ENCODE measurements at places on chromosomes 6 and 20.

DNA sequence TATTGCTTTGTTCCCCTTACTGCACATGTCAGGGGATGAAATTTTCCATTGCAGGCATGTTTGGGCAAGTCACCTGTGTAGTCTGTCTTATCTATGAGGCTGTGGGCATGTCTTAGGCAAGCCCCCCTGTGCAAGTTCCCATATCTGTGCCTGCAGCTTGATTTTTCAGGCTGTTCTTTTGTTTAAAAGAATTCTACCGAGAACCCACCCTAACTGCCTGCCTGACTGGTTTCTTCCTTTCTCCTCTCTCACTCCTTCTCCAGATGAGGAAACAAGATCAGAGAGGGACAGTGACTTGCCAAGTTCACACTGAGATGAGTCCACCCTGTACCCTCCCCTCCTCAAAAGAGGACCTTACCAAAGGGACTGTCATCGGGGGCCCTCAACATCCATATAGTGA lies 11.0 kb downstream of the TREML2 start:
- no peak for DNase-seq

DNA sequence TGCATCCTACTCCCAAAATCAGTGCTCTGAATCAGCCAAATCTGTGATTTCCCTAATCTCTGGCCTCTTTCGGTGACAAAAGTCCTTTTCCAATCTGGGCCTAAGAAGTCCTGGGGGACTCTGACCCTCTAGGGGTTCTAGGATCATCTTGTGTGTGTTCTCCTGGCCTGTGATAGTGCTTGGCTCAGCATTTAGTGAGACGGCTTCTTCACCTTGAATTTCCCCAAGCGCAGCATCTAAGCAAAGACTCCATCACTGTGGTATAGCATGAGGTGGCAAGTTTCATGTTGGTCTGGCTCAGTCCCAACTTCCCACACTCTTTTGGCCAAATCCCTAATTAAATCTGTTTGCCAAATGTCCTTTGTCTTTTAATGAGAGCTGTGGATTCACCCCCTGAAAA lies 12.1 kb upstream of the IL17A start:
- DNase-seq, result no peak

DNA sequence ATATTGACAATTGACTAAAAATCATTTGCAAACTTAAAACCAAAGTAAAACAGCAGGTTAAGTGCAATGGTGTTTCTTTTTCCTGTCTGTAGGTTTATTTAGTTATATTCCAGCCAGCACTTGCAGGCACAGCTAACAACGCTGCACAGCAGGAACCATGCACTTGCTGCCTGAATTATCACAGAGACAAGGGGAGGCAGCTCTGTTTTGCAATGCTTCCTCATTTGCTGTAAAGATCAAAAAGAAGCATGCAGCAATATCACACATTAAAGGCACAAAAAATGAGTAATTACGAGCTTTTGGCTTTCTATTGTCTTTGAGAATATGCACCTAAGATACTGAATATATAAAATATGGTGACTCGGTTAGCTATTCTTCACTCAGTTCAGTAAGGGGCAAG lies 241.9 kb downstream of the EPHA7 start:
- no peak for DNase-seq

GRCh38 chr20:63653974-63654668 lies 897 bp upstream of the STMN3 start:
- no peak for DNase-seq

DNA sequence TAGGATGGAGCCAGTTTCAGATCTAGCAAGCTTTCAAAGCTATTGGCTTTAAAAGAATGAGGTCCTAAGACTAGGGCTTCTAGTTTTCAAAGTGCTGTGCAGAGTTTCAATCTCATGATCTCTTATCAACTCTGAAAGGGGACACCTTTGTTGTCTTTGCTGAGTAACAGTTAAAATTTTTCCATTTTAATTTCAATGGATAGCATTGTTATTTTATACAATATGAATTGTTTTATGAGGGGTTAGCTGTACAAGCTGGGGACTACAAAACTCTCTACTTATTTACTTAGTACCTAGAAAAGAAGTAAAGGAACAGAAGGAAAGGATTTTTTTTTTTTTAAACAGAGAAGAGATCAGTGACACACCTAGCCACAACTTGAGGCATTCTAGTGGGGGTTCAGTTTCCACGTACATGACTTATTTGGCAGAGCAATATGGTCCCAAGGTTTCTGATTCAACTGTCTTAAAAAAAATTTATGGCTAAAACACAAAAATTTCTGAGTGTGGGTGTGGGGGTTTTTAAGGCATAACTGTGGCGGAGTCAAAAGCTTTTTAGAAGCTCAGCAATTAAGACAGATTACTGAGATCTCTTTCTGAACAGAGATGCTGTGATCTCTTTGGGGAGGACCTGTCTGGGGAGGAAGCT lies 46.1 kb upstream of the JAG1 start:
- no peak for DNase-seq

GRCh38 chr6:89965441-89966227 lies 71.4 kb downstream of the GJA10 start:
- no peak for DNase-seq

DNA sequence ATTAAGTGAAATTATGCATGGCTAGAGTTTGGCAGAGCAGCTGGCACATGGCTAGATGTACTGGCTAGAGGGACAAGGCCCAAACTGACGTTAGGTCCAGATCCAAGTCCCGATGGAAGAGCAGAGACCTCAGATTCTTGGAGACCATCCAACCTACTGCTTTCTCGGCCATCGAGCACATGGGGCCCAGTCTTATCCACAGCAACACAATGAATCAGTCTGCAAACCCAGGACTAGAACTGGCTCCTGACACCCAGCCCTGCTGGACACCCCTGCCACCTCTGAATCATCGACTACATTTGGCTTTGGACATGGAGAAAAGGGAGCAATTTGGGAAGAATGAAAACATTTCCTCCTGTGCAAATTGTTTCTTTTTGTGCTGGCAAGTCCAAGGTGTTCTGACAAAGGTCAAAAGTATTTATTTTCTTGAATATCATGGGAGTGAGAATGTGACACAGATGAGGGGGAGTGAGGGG lies 23.9 kb upstream of the YWHAB start:
- no peak for DNase-seq

DNA sequence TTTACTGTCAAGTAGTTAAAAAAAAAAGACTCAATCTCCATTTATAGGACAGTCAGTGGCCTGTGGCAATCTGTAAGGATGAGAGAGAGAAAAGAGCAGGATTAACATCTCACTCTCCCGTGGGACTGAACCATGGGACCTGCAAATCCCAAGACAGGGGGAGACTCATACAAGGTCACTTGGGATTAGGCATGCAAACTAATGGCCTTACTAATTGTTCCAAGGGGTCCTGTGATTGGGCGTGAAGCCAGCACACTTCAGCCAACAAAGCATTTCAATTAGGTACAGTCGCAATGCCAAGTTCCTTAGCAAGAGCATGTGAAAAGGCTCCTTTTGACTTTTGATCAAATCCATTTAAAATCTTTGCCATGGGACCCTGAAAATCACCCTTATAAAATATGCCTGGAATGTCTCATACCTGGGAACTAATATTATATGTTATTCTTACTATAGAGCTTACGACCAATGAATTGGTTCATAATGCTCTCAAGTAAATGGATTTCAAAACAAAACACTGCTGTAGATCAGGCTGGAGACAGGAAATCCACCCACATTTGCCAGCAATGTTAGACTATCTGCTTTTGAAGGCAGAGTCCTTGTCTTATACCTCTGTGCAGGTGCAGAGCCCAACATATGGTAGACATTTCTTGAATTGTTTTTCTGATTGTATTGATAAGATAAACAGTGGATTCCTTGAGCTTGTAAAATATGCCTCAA lies 412.5 kb downstream of the GJA1 start:
- DNase-seq, result no peak

DNA sequence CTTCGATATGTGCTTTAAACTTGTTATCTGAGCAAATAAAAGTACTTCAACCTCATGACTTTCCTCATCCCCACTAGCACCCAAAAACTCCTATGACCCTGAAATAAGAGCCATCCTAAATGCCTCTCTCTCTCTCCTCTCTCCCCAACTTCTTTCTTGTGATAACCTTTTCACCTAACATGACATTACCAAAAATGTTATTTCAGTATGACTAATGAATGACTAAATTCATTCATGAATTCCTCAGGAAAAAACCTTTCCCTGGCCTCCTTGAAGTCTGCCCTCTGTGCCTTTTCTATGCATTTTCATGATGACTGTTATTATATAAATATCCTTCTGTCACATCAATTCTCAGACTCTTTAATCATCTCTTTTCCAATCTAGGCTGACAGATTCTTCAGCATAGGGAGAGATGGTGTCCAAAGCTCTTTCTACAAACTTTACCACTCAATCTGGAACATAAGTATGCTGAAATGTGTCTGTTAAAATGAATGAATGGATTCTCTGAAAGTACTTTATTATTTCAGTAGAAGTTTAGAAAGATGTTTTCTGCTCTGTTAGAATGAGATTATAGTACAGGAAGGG lies 114.3 kb upstream of the GGTLC1 start:
- DNase-seq, result no peak

DNA sequence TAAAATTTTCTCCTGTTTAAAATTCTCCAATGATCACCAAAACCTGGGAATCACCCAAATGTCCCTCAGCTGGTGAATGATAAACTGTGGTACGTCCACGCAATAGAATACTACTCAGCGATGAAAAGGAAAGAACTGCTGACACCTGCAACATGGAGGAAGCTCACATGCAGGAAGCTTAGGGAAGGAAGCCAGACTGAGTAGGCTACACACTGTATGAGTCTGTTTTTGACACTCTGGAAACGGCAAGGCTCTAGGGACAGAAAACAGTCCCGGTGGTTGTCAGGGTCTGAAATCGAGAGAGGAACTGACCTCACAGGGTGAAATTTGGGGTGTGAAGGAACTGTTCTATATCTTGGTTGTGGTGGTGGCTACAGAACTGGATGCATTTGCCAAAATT lies 25.2 kb upstream of the TLDC2 start:
- no peak for DNase-seq

DNA sequence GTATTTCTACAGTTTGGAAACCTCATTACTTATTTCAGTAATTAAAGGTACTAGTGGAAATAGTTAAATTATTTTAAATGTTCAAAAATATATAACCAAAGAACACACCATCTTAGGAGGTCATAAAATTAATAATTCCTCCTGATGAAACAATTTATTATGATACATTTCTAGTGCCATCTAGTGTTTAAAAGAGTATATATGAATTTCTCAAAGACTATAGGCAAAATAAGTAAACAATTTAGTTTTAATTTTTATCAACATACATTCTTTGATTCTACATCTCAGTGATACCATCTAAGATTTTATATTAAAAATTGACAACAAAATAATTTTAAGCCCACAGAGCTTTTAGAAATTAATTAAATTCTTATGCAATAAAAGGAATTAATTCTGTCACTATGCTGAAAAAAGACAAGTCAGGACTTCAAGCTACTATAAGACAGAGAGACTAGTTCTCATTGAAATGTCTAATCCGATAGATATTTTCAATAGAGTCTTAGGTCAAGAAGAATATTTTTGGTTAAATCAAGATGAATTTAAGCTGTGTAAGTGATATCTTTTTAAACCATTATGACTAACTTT lies 107.8 kb upstream of the RNF217 start:
- DNase-seq, result no peak

DNA sequence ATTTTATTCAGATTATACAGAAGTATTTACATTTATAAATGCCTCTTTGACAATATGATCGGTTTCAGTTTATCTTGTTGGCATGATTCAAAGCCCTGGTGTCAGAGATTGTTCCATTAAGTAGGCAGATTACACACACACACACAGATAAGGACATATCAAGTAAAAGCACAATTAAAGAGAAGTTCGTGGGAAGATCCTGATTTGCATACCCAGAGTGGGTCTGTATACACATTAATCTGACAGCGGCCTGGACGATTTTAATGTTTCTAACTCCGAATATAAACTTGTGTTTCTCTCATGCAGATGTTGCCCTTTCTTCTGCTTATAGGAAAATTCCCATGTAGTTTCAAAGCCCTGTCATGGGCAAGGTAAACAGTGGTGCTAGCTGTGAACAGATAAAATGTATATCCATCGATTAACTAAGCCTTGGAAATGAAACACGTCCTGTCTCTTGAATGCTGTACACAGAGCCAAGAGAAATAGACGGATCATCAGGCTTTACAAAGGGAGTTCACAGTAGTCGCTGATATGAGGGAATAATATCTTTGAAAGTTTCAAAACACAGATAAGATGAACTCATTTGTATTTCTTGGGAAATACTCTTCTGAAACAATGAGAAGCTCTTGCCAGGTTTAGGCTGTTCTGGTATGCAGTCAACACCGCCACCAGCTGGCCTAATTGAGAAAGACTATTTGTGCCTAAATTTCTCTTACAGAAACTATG lies 108.2 kb upstream of the GMDS start:
- DNase-seq, result peak; percentile 63

DNA sequence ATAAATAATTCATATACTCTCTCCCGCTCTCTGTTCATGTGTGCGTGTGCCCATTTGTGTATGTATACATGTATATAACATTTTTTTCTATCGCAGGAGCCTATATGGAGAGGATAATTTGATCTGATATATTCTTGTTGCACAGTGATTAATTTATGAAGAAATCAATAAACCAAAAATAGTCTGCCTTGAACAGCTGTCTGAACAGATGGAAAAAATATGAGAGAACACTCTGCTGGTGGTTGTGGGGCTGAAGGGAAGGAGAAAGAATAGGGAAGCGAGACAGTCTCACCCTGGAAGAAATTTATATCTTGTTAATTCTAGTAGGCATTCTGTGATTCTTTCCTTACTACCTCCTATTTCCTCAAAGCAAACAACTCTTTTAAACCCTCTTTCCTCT lies 96.6 kb upstream of the B3GAT2 start:
- DNase-seq, result peak; percentile 52

DNA sequence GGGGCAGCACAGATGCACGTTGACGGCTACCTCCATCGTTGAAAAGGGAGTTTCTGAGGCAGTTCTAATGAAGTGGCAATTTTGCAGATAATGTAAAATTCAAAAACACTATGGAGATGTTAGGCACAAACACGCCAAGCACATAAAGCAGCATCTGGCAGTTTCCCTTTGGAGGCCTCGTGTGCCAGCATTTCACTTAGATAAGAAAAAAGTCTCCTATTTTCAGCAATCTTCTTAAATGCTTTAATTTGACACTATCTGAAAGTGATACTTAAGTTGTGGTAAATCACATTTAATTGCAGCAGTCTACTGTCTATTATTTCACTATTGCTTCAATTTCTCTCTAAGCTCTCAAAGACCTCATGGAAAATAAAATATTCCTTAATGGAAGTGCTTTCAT lies 125.3 kb upstream of the PROKR2 start:
- DNase-seq, result peak; percentile 23

GRCh38 chr6:11404081-11404480 lies 133.5 kb upstream of the TMEM170B start:
- DNase-seq, result no peak

GRCh38 chr20:19465536-19465935 lies 253.1 kb downstream of the SLC24A3 start:
- DNase-seq, result no peak

- DNase-seq, result no peak
Measured at GRCh38 chr20:17664025-17664633, 17.9 kb downstream of the RRBP1 start.
